GM23248 (cell line): ENCODE measurements at places on chromosomes 7 and 10. TPM values are rescaled to one million over a fixed set of nuclear protein-coding genes. Genes with fewer than 3 reads are reported as not detected.
A peak's percentile ranks its signal among the peaks of the same experiment; 100 is the strongest.

The SAP25 gene
- total RNA-seq = not detected in 2 replicates

The MSMB gene
- not detected in 2 replicates for total RNA-seq

- no peak for DNase-seq
- H3K36me3 ChIP-seq = no peaks in the 10 kb centered on the region
- H3K27me3 ChIP-seq = no peaks in the 10 kb centered on the region
- H3K4me3 ChIP-seq = no peak overlapping the region
- no peak overlapping the region for H3K27ac ChIP-seq
Measured at GRCh38 chr10:29790207-29790606, 155.4 kb upstream of the SVIL start.

GRCh38 chr10:71618598-71618997 lies 101.0 kb downstream of the C10orf105 start:
- no peak overlapping the region for H3K27ac ChIP-seq
- peaks cover 17% of the 10 kb centered on the region for H3K4me1 ChIP-seq
- H3K4me3 ChIP-seq = no peak overlapping the region

DNA sequence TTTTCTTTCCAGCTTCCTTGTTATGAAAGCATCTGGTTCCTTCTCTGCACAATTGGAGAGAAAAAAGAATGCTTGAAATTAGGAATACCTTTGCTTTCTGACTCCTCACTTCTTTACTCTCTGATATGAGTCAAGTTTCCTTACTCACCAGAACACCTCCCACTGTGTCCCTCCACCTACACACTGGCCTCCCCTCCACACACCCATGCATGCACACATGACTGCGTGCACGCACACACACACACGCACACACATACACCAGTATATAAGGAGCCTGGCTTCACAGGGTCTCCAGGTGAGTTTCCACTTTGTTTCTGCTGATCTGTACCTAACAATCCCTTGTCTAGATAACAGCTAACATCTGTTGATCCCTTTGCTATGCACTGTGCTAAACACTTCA lies 11.4 kb upstream of the PTER start:
- no peak overlapping the region for H3K27ac ChIP-seq
- DNase-seq = no peak
- no peaks in the 10 kb centered on the region for H3K36me3 ChIP-seq
- peaks cover 10% of the 10 kb centered on the region for H3K27me3 ChIP-seq

- no peaks in the 10 kb centered on the region for H3K36me3 ChIP-seq
- H3K27ac ChIP-seq = no peak overlapping the region
- no peak overlapping the region for H3K4me3 ChIP-seq
- no peaks in the 10 kb centered on the region for H3K4me1 ChIP-seq
- no peak for DNase-seq
Measured at GRCh38 chr7:49788455-49789059, 15.1 kb downstream of the VWC2 start.

GRCh38 chr10:688312-689120 lies 952 bp downstream of the DIP2C start:
- H3K4me1 ChIP-seq = peaks cover 26% of the 10 kb centered on the region
- no peaks in the 10 kb centered on the region for H3K27me3 ChIP-seq
- H3K27ac ChIP-seq = peak overlapping the region; percentile 65
- DNase-seq = peak; percentile 78

The NFKB2 gene
- total RNA-seq = 21.5 and 34.7 TPM in 2 replicates

DNA sequence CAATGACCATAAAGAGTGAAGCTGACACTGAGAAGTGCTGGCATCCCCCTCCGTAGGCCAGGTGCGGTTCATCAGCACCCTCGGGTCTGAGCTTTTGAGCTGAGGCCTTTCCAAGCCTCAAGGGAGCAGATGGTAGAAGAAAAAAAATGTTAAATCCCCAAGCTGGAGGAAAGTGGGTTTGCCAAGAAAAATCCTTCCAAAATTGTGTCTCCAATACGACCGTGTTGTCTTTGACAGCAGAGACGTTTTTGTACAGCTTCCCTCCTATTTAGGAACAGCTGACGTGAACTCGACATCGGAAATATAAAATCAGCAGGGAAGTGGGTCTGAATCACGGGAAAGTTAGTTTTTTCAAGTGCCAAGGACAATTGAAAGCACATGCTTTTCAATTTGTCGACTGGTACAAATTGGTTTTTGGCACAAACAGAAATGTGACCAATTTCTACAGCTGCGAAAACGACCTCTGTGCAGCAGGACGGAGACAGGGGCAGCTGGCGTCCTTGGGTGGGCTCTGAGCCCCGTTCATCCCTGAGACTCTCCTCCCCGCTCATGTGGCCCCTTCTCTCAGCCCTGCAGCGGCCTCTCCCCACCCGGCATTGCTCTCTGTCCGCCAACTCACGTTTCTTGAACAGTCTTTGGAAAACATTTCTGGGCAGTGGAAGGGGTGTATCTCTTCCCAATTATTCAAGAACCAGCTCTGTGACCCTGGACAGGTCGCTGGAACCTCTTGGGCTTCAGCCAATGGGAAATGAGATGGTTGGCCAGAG lies 89.9 kb downstream of the PAXIP1 start:
- H3K27ac ChIP-seq = no peak overlapping the region
- no peaks in the 10 kb centered on the region for H3K4me1 ChIP-seq
- H3K27me3 ChIP-seq = no peaks in the 10 kb centered on the region

The PRKAR2B gene
- 1.0 and 3.2 TPM in 2 replicates for total RNA-seq

The KCNH2 gene
- not detected in 2 replicates for total RNA-seq

DNA sequence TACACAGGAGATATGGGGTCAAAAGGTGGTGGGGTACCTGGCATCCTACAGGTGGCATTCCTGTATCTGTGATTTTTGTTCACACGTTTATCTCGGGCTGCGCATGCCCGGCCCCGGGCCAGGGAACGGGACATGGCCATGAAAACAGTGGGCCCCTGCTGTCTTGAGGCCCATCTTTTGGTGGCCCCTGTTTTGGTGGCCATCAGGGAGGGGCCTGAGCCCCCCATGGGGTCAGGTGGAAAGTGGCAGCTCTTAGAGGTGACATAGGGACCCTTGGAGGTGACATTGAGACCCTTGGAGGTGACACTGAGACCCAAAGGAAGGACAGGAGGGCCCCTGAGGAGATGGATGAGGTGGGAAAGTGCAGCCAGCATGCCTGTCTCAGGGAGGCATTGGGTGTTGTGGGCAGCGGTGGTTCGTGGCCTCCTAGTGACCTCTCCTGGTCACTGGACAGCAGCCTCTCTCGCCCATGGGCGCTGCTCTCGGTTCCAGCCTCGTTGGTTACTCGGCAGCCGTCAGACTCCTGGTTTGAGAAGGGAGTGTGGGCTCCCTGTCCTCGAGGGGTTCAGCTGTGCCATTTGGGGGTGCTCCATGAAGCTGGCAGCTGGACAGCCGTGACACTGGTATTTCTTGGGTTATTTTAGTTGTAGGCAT lies 39.9 kb downstream of the INPP5A start:
- no peak overlapping the region for H3K27ac ChIP-seq
- no peaks in the 10 kb centered on the region for H3K36me3 ChIP-seq
- peak; percentile 13 for DNase-seq

- H3K4me1 ChIP-seq = no peaks in the 10 kb centered on the region
- H3K36me3 ChIP-seq = no peaks in the 10 kb centered on the region
- H3K4me3 ChIP-seq = no peak overlapping the region
- peak; percentile 10 for DNase-seq
Measured at GRCh38 chr7:127250312-127251035, 2.3 kb downstream of the GRM8 start.

GRCh38 chr7:133650487-133651300 lies 397.8 kb downstream of the EXOC4 start:
- H3K36me3 ChIP-seq = no peaks in the 10 kb centered on the region
- no peaks in the 10 kb centered on the region for H3K27me3 ChIP-seq
- H3K4me1 ChIP-seq = peaks cover 33% of the 10 kb centered on the region
- peak; percentile 8 for DNase-seq

The FGF8 gene
- 4.4 TPM in 1 of 2 replicates, not detected in the other for total RNA-seq

GRCh38 chr10:6089334-6090219 lies 743 bp downstream of the RBM17 start:
- DNase-seq = peak; percentile 64
- peak overlapping the region; percentile 94 for H3K4me3 ChIP-seq
- H3K27ac ChIP-seq = peak overlapping the region; percentile 41
- peaks cover 24% of the 10 kb centered on the region for H3K4me1 ChIP-seq
- no peaks in the 10 kb centered on the region for H3K36me3 ChIP-seq

DNA sequence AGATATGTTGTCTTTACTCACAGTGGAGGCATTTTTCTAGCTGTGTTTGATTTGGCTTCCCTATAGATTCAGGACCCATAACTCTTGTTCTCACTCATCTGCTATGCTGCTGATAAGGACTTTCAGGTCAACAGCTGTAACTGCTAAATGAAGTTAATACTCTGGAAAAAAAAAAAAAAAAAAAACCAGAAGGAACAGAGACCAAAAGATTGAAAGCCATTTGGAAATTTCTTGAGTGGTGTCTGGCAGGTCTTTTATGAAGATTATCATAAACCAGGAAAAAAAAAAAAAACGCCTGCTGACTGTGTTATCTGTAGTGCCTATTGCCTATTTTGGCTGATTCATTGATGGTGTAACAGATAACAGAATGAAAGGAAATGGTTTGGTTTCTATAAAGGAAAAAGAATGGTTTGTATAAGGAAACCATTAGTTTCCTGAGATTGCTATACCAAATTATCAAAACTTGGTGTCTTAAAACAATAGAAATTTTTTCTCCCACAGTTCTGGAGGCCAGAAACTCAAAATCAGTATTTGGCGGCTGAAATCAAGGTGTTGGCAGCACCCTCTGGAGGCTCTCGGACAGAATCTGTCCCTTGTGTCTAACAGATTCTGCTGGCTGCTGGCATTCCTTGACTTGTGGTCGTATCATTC lies 60.5 kb upstream of the BET1 start:
- no peak overlapping the region for H3K4me3 ChIP-seq
- peaks cover 80% of the 10 kb centered on the region for H3K4me1 ChIP-seq
- H3K36me3 ChIP-seq = no peaks in the 10 kb centered on the region
- no peak overlapping the region for H3K27ac ChIP-seq
- H3K27me3 ChIP-seq = no peaks in the 10 kb centered on the region
- DNase-seq = peak; percentile 35

The STEAP1 gene
- total RNA-seq = 97.7 and 120 TPM in 2 replicates

- DNase-seq = no peak
- no peak overlapping the region for H3K27ac ChIP-seq
- H3K4me1 ChIP-seq = no peaks in the 10 kb centered on the region
- no peaks in the 10 kb centered on the region for H3K36me3 ChIP-seq
Measured at GRCh38 chr10:76139431-76139830, 708.0 kb downstream of the LRMDA start.

DNA sequence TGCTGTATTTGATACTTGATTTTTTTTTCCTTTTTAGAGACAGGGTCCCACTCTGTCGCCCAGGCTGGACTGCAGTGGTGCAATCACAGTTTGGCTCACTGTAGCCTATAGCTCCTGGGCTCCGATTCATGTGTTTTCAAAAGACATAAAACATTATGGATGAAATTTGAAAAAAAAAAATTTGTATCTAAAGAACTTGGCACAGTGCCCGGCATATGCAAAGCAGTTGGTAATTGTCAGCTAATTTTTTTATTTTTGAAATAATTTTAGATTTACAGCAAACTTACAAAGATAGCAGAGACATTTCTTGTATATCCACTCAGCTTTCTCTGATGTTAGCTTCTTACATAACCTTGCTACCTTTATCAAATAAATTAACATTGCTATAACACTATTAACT lies 20.3 kb upstream of the SAMD8 start:
- DNase-seq = peak; percentile 50
- no peaks in the 10 kb centered on the region for H3K36me3 ChIP-seq
- H3K27me3 ChIP-seq = no peaks in the 10 kb centered on the region
- no peak overlapping the region for H3K27ac ChIP-seq
